AG04450 (cell line): ENCODE measurements at places on chromosomes 7 and 10. TPM values are rescaled to one million over a fixed set of nuclear protein-coding genes. Genes with fewer than 3 reads are reported as not detected.

The LBX1 gene
- not detected in 2 replicates for polyA plus RNA-seq

The SMO gene
- polyA plus RNA-seq, result 20.8 and 26.5 TPM in 2 replicates

The IDE gene
- polyA plus RNA-seq, result 31.2 and 39.0 TPM in 2 replicates

DNA sequence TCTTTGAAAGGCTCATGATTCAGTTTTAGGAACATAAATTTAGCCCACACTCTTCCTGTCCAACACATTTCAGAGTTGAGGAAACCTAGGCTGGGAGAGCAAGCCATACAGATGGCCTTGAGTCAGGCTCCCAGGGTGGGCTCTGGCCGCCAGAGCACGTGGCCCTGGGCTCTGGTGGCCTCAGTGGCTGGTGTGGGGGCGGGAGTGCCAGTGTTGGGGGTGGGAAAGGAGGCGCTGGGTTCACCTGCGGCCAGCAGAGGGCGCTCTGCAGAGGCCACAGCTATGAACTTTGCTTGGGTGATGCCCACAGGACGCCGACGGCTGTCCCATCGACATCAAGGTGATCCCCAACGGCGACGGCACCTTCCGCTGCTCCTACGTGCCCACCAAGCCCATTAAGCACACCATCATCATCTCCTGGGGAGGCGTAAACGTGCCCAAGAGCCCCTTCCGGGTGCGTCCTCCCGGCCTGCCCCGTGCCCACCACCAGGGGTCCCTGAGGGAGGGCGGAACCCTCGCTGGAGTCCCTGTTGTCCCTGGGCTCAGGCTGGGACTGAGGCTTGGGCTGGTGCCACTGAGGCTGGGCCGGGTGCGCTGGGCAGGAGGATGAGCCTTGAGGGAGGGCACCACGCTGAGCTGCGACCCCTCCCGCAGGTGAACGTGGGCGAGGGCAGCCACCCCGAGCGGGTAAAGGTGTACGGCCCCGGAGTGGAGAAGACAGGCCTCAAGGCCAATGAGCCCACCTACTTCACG, 11.9 kb downstream of the FLNC start:
- DNase-seq, result no peak

DNA sequence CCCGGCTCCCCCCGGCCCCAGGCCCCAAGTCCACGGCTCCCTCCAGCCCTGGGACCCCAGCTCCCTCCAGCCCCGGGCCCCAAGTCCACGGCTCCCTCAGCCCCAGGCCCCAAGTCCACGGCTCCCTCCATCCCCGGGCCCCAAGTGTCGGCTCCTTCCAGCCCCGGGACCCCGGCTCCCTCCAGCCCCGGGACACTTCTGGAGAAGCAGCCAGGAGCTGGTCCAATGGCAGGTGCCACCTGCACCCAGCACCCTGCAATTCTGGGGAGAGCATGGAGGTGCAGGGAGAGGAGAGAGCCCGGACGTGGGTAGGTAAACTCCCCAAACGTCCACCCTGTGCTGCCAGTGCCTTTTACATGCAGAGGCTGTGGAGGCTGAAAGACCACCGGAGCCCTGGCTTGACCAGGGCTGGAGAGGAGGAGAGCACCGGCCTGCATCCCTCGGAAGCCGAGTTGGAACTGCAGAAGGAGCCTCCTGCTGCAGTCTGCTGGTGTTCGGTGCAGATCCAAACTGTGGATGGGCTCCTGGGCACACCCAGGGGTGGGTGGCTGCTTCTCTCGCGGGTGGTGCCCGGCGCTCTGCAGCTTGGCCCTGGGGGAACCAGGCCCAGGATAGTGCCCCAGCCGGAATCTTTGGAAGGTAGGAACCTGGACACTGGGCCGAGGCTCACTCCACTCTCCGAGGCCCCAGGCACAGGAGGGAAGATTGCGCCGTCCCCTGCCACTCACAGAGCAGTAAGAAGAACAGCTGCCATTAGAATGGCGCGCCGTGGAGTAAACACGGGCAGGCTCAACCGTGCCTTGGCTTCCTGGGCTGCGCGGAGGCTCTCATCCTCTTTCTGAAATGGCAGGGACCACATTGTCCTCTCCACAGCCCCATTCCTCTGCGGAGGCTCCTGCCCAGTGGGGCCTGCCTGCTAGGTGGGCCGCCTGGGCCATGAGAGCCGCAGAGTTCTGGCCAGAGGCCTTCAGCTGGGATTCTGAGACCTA, 14.7 kb downstream of the SHH start:
- no peak for DNase-seq
